ENCODE measurements at places on chromosomes 6 and 20. TPM values are rescaled to one million over a fixed set of nuclear protein-coding genes. Genes with fewer than 3 reads are reported as not detected.

Gene MYL9
- total RNA-seq, result 0.26 TPM

Gene CBLN4
- total RNA-seq, result not detected

GRCh38 chr6:90386399-90387382 lies 90.0 kb upstream of the BACH2 start:
- no peak for DNase-seq

- DNase-seq, result no peak
These were observed 59.9 kb downstream of the SLC22A2 start for GRCh38 chr6:160198606-160199211.

DNA sequence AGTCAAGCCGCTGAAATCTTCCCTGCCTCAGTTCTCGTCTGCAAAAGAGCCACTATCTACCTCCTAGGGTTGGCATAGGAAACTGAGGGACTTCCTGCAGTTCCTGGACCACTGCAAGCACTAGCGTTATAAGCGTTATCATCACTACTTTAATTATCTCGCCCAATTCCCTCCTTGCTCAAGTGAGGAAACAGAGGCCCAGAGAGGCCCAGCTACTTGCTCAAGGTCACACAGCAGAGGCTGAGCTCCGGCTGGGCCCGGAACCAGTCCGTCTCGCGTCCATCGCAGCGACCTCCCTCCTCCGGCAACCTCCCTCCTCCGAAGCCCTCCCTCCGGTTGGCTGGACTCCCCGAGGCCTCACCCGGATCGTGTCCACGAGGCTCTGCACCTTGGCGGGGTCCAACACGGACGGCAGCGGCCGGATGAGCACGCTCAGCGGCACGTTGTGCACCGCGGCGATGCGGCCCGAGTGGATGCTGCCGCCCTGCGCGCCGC lies 338 bp downstream of the SRXN1 start:
- peak; percentile 2 for DNase-seq

DNA sequence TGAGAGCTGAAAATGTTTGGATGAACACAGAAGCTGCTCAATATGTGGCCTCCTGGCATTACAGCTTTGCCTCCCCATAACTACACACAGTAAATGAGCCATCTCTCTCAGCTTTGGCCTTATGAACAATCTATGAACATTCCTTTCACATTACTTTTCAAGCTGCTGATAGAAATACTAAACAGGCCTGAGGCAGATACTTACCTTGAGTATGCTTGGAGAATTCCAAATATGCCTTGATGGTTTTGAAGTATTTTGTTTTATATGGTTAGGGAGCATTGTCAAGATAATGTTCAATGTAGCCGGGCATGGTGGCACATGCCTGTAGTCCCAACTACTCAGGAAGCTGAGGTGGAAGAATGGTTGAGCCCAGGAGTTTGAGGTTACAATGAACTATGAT lies 104.5 kb downstream of the CD24 start:
- DNase-seq, result no peak

DNA sequence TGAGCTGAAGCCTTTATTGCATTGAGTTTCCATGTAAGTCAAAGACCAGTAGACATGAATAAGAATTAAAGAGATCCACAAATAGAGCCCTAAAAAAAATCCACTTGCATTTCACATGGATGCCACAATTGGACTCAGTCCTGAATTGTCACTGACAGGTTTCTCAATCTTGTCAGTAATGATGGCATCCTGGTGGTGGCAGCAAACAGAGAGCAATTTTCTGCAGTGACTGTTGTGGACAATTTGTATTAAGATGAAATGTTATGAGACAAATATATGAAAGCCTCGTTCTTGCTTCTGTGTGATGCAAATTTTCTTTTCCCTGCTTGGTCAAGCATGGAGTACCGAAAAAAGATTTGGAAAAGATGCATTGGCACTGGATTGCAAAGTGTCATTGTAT lies 278.9 kb downstream of the SAMD5 start:
- DNase-seq, result no peak

DNA sequence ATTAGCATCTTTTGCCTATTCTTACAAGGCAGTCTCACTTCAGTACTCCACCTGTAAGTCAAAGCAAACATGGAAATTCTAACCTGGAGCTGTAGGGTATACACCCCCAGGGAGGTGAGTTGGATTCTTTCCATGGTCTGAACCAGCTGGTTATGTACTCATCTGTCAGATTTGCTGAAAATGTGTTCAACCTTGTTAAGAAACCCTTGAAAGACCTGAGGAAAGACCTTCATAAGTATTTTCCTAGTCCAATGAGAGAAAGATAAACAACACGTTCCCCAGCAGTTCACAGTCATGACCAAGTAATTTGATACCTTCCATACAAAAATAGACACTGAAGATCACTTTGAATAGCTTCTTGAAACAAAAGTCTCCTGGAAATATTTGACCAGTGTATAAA lies 42.5 kb downstream of the ID4 start:
- no peak for DNase-seq

DNA sequence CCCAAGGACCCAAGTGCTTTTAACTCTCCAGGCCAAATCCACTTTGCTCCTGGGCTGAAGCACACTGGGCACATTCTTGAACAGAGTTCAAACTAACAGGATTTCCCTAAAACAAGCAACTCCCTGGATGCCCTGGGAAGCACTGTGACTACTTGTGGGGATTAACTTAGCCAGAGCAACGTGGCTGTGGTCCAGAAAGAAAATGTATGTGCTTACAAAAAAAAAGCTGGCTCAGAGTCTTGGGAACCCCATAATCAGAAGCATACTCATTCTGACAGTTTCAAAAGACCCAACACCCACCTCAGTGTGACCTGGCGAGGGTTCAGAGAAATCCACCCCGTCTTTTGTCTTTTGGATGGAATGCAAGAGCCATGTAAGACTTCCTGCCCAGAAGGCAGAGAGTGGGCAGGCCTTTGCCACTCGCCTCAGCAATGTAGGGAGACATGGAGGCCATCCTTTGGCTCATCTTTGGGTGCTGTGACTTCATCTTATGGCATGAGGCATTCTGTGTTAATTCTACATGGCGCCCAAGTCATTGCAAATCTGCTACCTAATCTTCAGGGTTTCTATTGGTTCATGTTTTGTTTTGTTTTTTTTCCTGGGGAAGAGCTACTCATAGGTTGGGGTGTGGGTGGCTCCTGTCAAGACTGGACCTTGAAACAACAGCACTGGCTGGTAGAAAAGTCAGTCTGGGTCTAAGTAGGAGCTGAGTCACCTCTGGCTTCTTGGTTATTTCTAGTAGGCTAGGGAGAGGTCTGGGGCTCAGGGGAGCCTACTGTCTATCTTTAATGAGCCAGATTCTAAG lies 248.6 kb upstream of the SUPT3H start:
- DNase-seq, result no peak

DNA sequence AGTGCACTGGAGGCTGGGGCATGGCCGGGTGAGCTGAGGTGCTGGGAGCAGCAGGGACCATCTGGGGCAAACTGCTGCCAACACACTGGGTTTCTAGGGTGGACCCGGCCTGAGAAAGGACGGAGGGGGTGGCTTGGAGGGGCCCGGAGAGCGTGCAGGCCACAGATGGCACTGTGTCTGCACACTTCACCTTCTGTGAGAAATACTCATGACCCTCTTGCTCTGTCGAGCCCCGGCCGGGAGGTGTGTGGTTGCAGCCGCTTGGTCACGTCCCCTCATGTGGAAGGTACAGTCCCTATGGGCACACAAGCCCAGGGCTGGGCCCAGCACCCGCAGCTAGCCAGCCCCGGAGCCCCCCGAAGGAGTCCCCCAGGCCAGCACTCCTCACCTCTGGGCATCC lies 59.7 kb downstream of the RBM38 start:
- no peak for DNase-seq
